RPMI7951 (cell line): ENCODE measurements at places on chromosomes 16 and 17. TPM values are rescaled to one million over a fixed set of nuclear protein-coding genes. Genes with fewer than 3 reads are reported as not detected.

DNA sequence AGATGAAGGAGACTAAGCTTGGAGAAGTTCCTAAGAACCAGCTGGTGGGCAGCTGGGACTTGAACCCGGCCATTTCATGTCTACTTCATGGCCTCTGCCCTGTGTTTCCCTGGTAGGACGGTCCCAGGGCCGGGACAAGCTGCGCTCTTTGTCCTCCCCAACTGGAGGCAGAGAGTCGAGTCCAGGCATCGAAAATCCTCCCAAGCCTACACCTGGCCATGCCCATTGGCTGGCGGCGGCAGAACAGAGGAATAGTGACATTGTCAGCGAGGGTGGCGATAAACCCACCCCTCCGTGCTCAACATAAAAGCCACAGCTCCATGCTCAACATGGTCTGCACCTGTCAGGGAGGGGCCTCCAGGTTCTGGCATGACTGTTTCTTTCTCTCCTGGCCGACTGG is 77.7 kb downstream of the RBFOX3 start:
- DNase-seq: no peak

DNA sequence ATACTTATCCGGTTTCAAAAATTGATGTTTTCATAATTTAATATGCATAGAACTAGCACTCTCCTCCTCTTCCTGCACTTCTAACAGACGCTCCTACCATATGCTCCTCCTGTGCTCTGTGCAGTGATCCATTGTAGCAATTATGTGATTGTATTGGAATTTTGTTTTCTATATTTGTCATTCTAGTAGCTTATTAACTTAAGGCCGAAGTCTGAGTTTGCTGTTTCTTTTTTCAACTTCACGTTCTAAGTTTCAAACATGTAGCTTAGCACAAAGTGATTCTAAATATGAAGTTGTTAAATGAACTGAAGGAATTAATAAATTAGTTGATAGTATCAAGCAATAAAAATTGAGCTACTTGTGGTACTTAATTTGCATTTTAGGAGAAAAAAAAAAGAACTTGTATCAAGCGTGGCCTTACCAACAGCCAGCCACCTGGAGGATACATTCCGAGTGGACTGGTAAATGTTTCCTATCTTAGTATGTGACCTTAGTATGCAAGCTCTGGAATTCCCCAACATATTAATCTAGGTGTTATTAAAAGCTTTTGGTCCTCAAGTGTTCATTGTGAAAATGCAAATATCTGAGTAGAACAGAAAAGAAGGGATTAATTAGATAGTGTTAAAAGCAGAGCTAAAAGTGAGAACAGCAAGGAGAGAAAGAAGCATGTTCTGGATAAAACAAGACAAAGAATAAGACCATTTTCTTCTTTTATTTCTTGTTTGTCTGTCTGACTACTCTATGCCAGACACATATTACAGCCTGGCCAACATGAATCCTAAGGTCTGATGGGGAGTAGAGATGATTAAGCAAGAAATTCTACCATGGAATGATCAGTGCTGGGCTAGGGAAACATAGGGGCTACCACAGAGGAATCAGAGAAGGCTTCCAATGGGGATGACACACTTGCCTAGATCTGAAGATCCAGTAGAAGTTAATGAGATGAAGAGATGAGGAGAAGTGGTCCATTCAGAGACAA is 290.4 kb upstream of the MON1B start:
- DNase-seq: no peak

- DNase-seq: no peak
Measured at GRCh38 chr17:80758481-80759376, 214.1 kb downstream of the RPTOR start.

DNA sequence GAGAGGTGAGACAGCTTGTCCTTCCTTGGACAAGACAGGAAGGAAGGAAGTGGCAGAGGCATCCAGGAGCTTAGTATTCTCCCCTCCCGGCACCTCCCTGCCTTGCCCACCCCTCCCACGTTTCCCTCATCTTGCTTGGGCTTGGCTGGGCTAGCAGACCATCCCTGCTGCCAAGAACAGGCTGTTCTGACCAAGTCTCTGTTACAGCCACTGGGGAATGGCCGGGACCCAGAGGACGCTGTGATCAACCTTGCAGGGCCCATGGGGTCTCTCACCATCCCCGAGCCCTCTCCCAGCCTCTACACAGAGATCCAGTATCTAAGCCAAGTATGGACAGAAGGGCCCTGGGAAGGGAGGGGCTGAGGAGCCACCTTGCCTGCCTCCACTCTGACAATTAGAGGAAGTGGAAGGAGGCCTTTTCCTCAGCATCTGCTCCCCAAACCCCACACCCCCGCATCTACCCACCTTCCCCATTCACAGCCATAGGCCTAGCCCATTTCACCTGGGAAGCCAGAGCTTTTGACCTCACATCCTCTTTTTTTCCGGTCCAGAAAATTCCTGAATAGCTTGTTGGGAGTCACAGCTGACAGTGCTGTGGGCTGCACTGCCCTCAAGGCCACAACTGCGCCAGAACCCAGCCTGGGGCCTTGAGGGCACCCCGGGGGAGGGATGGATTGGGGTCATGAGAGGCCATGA is 14.1 kb downstream of the CD300LG start:
- no peak for DNase-seq

DNA sequence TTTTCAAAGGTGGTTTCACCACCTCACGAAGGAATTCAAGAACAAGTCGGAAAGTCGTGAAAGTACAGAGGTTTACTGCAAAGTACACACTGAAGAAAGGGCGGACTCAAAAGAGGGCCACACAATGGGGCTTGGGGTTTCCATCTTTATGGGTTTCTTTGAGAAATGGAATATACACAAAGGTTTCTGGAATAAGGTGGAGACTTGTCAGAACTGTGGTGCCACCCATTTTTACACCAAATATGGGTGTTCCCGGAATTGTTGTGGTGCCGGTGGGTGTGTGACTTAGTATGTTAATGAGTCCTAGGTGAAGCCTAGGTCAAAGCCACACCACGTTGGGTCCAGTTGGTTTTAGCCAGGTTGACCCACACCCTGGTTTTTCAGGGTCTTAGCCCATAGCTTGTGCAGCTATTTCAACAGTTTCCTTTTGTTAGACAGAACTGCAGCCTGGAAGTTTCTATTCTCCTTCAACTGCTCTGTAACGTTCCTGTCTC is 567 bp upstream of the GCSH start:
- DNase-seq: no peak

- no peak for DNase-seq
Measured at GRCh38 chr16:66844342-66845079, at the start of gene CA7. Gene CA7 (plus strand): TSS chr16:66844414. CDS start chr16:66844488, 74 bp downstream.

- DNase-seq: no peak
Measured at GRCh38 chr16:73350707-73351452, 303.0 kb upstream of the ZFHX3 start.

DNA sequence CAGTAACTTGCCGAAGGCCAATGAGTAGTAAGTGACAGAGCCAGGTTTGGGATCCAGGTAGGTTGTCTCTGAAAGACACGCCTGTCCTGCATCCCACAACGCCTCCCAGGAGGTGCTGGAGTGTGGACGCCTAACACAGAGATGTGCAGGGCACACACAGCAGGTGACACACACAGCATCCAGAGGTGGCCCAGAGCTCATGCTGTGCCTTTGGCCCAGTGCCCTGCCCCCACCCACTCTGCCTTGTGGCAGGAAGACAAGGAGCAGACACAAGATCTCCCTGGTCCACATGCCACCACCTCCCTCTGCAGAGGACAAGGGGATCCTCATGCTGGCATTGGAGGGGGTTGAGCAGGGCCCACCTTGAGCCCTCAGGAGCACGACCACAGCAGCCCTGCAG is 14.7 kb upstream of the STH start:
- DNase-seq: no peak

- no peak for DNase-seq
Measured at GRCh38 chr17:7550344-7550743, 1.5 kb downstream of the TNFSF12 start.

DNA sequence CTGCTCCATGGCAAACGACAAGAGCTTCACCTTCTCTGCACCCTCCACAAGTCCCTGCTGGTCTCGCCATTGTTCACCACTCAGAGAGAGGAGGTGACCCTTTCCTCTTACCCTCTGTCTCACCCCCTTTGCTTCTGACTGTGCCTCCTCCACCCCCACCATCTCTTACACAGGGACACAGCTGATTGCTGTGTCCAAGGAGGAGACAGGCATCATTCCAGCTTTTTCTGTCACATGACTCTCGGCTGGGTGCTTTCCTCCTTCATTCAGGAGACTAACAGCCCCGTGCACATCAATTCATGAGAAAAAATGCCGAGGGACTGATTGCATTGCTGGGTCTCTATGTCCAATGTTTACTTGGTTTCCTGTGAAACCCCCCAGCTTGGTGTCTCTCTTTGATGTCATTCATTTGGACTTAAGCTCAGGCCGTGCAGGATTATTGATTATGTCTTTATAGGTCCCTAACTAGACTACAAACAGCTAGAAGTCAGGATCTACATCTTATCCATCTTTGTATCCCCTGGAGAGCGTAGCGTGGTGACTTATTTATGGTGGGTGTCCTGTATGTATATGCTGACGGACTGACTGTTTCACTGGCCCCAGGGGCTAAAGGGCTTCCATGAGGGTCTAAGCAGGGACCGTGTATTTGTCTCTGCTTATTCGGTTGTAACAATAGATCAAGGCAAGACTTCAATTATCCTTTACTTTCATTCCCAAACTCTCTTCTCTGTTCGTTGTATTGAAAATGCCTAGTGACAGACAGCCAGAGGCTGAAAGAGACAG is 82.2 kb upstream of the CDH13 start:
- DNase-seq: no peak

GRCh38 chr16:12532871-12533610 is 270.6 kb downstream of the CPPED1 start:
- no peak for DNase-seq

- peak; percentile 91 for DNase-seq
Measured at GRCh38 chr16:55508941-55509931, at the start of gene LPCAT2. Gene LPCAT2 (plus strand): TSS chr16:55509072. CDS start chr16:55509182, 110 bp downstream.

The DHX40 gene
- 40.5 and 43.7 TPM in 2 replicates for total RNA-seq

The GNAO1 gene
- total RNA-seq: 3.4 and 4.2 TPM in 2 replicates

The CTDNEP1 gene
- total RNA-seq: 37.4 and 38.0 TPM in 2 replicates

The HP gene
- total RNA-seq: not detected in 2 replicates

The PRR29 gene
- not detected in 2 replicates for total RNA-seq

The SLC5A11 gene
- total RNA-seq: not detected in 2 replicates

The RNF222 gene
- total RNA-seq: not detected in 2 replicates

The TP53TG3E gene
- total RNA-seq: not detected in 2 replicates
